ENCODE measurements at places on chromosomes 16 and 17.

DNA sequence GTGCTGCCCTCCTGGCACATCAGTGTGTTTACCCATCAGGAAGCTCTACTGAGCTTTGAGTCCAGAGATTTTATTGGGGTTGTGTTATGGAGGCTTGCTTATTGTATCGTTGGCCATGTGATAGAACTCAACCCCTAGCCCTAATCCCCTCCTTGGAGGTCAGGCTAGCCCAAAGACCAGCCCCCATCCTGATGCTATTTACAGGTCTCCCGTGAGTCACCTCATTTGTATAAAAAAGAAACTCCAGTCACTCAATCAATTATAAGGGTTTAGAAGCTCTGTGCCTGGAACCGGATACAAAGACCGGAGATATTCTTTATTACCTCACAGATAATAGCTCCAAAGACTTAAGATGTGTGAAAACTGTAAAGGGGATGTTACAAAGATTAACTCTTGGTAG is 405.9 kb downstream of the CNTNAP4 start:
- no peak for DNase-seq

DNA sequence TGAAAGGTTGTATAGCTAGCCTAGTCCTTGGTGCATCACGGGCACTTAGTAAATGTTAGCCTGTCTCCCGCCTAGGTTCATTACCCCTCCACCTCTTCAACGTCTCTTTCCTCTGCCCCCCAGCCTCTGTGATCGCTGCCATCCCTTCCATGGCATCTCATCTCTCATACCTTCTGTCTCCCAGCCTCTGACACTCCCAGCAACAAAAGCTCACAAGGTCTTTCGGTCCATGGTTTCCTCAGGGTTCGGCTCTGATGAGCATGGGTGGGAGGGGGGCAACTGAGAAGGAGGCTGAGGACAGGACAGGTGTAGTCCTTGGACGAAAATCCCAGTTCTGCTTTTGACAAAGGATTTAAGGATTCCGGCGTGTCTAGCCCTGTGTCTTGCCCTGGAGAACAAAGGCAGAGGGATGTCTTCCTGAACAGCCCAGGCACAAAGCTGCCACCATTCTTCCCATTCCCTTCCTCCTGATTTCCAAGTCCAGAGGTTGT is 16.7 kb downstream of the CCR7 start:
- no peak for DNase-seq

GRCh38 chr16:80583466-80583865 is 42.7 kb downstream of the DYNLRB2 start:
- no peak for DNase-seq

GRCh38 chr16:72838951-72839350 is 209.0 kb downstream of the ZFHX3 start:
- no peak for DNase-seq

DNA sequence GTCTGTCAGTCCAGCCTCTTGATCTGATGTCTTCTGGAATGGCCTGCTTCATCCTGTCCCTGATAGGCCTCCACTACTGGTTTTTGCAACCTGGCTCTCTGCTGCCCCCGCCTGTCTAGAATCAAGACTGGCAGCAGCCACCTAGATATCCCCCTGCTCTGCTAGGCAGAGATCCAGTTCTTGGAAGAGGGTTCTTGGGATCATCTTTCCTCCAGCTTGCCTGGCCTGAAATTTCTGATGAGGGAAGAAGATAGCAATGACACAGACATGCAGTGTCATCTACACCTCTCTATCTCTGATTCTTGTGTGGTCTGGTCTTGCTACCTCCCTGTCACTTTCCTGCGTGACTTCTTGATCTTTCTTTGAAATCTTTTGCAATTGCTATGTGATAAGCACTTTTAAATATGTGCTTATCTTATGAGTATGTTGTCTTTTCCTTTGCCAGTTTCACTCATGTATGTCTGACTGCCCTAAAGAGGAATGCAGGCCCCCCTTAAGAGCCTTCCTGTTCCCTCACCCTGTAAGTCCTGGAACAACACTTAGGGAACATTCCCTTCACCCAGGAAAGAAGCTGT is 20.3 kb upstream of the NFATC3 start:
- DNase-seq, result no peak

- DNase-seq, result no peak
Measured at GRCh38 chr16:78879011-78879410, 721.5 kb downstream of the MAF start.

GRCh38 chr17:7606280-7606679 is 8.4 kb downstream of the FXR2 start:
- no peak for DNase-seq

GRCh38 chr16:26169473-26169872 is 477.7 kb downstream of the HS3ST4 start:
- no peak for DNase-seq

DNA sequence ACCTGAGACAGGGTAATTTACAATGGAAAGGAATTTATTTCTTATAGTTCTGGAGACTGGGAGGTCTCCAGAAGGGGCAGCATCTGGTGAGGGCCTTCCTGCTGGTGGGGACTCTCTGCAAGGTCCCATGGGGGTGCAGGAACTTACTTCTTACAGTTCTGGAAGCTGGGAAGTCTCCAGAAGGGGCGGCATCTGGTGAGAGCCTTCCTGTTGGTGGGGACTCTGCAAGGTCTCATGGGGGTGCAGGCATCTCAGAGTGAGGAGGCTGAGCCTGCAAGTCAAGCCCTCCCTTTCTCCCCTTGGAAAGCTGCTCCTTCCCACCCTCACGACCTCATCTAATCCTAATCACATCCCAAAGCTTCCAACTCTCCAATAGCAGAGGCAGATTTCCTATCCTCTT is 157.4 kb downstream of the FOXL1 start:
- no peak for DNase-seq

DNA sequence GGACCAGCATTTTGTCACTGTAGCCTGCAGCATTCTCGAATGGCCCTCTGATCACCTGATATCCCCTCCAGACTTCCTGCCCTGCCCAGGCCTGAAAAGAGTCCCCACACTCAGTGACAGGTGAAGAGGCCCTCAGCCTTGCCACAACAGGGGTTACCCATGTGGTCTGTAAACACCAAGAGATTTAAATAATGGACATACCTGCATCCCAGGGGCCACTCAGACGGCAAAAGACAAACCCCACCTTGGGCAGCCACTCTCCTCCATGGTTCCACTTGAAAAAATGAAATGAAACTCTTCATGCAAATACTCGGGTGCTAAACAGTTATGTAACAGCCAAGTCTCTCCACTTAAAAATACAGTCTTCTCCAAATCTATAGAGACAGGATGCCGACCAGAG is 22.9 kb upstream of the PECAM1 start:
- DNase-seq, result no peak

DNA sequence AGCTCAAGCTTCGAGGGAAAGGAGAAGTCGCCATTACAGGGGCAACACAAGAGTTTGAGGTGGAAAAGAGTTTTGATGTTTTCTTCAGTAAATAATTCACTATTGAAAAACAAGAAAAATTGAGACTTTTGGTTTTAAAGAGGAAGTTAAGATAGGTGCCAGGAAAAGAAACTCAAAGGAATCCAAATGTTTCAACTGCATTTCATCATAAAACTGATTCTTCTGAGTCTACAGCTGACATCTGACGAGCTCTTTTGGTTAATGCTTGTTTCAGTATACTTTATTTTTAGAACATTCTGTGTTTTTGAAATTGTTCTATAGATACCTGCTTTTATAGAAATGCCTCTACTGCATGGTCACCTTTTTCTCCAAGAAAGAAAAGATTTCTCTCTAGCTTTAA is 54.0 kb downstream of the ERN1 start:
- DNase-seq, result no peak

DNA sequence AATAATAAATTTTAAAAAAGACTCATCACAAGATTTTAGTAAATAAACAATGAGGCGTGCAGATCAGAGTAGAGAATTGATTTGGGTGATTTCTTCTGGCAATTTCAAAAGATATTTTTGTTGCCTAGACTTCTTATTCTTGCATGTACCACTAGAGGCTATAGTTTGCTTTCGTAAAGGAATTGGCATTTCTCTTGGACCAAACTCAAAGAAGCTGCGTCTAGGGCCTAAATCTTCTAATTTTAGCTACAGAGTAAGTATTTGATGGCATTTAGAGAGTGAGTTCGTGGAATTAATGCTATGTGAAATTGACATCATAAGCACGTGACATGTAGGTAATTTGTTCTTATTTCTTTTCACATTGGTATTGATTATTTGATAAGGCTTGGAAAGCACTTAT is 24.4 kb upstream of the ABCC11 start:
- no peak for DNase-seq

GRCh38 chr16:50980666-50981065 is 170.4 kb downstream of the SALL1 start:
- no peak for DNase-seq

DNA sequence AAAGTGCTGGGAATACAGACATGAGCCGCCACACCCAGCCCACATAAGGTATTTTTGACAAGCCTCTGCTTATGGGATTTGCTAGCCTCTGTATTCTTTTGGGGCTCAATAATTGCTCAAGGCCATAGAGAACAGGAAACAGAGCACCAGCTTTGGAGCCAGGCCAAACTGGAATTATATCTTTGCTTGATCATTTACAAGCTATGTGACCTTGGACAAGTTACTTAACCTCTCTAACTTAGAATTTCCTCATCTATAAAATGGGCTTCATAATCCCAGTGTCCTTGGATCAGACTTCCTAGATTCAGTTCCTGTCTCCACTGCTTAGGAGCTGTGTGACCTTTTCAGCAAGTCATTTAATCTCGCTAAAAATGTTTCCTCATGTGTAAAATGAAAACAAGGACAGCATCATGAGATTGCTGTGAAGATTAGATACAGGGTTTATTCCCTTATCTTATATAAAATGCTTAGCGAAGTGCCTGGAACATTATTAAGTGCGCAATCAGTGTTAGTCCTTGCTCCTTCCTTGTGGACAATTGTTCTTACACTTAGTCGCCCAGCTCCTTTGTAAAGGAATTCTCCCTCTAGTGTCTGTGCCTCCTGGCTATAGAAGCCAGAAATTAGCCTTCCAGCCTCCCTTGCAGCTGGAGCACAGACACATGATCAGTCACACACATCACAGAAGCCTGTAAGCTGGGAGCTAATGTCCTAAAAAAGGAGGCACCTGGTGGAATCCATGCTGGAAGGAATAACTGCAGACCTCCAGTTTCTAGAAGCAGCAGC is 16.6 kb downstream of the KRT9 start:
- no peak for DNase-seq

DNA sequence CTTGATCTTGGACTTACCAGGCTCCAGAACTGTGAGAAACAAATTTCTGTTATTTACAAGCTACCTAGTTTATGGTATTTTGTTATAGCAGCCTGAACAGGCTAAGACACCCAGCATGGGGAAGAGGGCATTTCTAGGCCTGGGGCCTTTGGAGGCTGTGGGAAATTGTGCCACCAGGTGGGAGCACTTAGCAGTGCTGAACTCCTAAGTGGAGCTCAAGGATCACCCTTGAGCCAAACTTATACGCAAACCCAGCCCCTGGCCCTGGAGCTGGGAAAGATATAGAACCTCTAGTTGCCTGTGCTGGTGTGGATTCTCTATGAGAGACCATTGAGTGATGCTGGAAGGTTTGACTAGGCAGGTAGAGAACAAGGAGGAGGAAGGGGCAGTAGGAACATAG is 36.1 kb downstream of the MIS12 start:
- DNase-seq, result no peak

- no peak for DNase-seq
Measured at GRCh38 chr17:76948301-76948700, 80.1 kb downstream of the MGAT5B start.

- no peak for DNase-seq
Measured at GRCh38 chr17:67610061-67610460, 107.7 kb upstream of the NOL11 start.

DNA sequence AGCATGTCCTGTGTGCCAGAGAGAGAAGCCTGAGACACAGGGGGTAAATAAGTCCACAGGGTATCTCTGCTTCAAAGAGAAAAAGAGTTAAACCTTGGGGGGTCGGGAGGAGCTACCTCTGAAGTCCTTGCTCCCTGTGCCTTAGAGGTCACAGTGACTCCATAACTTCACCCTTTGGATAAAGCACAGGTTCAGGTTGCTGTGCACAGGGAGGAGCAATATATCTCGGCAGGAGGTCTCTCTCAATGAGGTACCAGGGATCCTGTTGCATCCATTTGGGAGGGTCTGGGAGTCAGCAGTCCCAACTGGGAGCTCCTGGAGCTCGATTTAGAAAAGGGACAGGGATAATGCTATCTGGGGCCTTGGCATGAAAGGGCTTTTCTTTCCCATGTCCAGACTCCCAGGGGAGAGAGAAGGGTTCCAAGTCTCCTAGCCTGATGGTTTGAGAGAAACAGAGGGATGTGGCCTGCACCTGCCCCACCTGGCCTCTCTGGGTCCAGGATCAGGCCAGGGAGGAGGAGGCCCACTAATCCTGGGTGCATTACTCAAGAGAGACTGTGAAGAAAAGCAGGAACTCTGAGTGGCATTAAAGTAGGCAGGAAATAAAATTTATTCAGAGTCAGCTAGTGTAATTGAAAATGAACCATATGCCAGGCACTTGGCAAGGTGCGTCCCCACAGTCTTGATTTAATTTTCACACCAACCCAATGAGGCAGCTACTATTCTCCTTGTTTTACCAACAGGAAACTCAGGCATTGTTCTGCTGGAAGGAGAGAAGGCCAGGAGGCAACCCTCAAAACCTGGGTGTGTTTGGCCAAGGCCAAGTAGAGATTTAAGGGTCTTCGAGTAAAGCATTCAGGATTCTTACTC is 40.7 kb downstream of the CUEDC1 start:
- DNase-seq, result no peak

DNA sequence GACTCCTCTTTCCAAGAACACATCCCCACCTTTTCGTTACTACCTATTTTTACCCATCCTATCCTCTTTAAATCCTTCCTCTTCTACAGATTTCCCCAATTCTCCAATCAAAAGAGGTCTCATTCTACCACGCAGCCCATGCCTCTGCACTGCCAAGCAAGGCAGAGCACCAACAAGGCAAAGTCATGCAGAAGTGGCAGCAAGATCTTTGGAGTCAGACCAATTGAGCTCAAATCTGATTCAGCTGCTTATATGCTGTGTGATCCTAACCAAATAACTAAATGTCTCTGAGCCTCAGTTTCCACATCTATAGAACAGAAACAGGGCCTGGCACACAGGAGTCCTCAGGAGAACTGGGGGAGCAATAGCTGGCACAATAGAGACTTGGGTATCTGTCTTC is 41.0 kb downstream of the TOM1L2 start:
- DNase-seq, result no peak

DNA sequence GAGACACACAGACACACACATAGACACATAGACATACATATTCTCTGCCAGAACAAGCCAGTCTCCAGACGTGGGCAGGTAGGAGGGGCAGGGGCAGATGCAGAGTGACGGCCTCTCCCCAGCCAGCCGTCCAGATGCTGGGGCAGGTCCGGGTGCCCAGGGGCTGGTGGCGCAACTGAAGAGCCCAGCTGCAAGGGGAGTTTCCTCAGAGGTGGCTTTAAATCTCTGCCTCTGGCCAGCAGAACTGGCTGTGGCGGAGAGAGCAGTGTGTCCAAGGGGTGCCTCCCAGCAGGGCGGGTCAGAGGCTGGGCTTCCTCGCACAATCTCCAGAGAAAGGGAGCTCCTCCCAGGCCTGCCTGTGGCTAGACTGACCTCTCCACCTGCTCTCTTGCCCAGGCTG is 9.4 kb upstream of the GCGR start:
- no peak for DNase-seq

DNA sequence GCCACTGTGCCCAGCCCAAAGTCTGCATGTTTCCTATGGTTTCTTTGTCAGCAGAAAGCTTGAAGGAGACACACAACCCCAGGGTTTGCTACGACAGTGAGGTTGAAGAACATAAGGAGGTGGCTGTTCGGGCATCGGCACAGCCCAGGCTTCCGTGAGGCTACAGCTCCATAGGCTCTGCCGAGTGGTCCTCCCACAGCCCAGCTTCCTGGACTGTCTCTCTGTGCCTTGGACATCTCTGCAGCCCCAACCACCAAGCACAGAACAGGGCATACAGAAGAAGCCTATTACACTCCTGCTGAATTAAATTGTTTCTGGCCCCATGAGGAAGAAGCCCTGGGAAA is 3.2 kb upstream of the HAP1 start:
- DNase-seq, result no peak
